Pericardium fibroblast (primary cell): ENCODE measurements at places on chromosomes 4 and X. TPM values are rescaled to one million over a fixed set of nuclear protein-coding genes. Genes with fewer than 3 reads are reported as not detected.

The PAGE5 gene
- total RNA-seq = not detected in 2 replicates

The TMPRSS11F gene
- total RNA-seq = not detected in 2 replicates

The ZNF157 gene
- not detected in 2 replicates for total RNA-seq

The UBA6 gene
- total RNA-seq = 28.7 and 49.7 TPM in 2 replicates

The TMPRSS11D gene
- total RNA-seq = not detected in 2 replicates

The COX7B2 gene
- total RNA-seq = not detected in 2 replicates

The GPRIN3 gene
- total RNA-seq = 0.34 and 0.47 TPM in 2 replicates

The NAA11 gene
- total RNA-seq = not detected in 2 replicates

The KIT gene
- total RNA-seq = 0.82 and 1.2 TPM in 2 replicates

The KLB gene
- total RNA-seq = not detected in 2 replicates

The TSR2 gene
- 5.2 and 13.1 TPM in 2 replicates for total RNA-seq

The CXorf49B gene
- not detected in 2 replicates for total RNA-seq

The TRIM60 gene
- total RNA-seq = not detected in 2 replicates

The GC gene
- total RNA-seq = not detected in 2 replicates

The CYSLTR1 gene
- not detected in 2 replicates for total RNA-seq

The CT47B1 gene
- not detected in 2 replicates for total RNA-seq

The MAGEC1 gene
- not detected in 2 replicates for total RNA-seq

The LGI2 gene
- 0.94 and 1.4 TPM in 2 replicates for total RNA-seq

The ADAM29 gene
- not detected in 2 replicates for total RNA-seq

The SLC25A43 gene
- total RNA-seq = 13.4 and 20.9 TPM in 2 replicates

The PITX2 gene
- 20.3 and 22.5 TPM in 2 replicates for total RNA-seq

The CT45A5 gene
- not detected in 2 replicates for total RNA-seq
